ENCODE measurements at places on chromosomes 13 and 19.

- peak; percentile 31 for DNase-seq
Observed at GRCh38 chr13:33017323-33017929, 1.2 kb downstream of the KL start.

DNA sequence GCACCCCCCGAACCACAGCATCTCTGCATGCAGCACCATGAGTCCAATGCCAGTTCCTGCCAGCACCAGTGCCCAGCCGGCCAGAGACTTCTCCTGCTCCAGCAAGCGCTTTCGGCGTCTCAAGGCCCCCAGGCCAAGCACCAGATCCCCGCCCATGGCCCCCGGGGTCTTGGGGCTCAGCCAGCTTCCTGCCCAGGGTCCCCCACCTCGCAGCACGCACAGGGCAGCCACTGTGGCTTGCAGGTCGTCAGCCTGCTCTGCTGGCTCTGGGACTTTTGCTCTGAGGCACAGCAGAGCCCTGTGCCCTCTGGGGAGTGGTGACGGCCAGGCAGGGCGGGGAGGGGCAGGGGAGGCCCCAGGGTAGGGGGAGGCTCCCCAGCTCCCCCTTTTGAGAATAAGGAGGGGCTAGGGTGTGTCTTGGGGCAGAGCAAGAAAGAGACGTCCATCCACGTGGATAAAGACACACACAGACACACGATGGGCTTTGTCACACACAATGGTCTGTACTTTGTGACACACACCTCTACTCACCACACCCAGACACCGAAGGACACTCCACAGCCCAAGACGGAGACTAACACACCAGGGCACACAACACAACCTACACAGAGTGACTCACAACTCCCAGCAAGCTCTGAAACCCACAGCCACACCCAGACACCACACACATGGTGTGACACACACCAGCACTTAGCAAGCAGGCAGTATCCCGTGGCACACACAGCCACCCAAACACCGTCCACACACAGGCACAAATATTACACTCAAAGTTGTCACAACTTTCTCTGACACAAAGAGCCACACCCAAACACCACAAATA, at the start of gene KCNN4:
TSS of gene KCNN4 (minus strand) at position 268 of the 820 bp plus-strand sequence. CDS start at position 156, 112 bp downstream.
- peak; percentile 96 for DNase-seq

- no peak for DNase-seq
Observed at GRCh38 chr13:80296638-80297037, 44.3 kb downstream of the SPRY2 start.

GRCh38 chr13:102591988-102592781, 4.6 kb upstream of the TPP2 start:
- peak; percentile 60 for DNase-seq

DNA sequence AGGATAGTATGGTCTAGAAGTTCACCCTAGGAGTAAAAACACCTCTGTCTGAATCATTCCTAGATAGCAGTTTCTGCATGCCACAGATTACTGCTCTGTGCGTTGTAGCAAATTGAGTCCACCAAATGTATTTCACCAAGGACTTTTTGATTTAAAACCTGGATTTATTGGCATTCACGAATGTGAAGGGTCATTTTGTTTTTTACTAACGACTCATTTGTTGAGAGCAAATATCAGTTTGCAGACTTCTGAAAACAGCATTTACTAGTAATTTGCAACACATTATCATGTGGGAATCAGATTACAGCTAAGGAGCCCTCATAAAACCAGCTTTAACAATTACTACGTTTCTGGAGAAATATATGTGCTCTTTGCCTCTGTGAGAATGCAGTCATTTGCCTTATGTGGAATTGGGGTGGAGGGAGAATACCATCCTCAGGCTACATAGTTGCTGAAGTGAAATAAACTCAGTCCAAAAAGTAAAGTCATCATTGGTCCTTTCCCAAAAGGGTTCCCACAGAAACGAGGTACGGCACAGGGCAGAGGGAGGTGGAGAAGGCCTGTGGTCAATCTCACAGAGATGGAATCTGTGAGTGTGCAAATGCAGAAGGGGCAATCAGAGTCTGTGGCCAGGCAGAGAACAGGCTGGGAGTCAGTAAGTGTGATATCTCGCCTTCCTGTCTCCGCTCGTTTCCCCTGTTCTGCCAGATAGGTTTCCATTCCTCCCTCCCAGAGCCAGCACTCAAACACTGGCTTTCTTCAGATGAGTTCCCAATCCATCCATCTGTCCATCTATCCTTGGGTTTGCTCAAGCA, 63.1 kb downstream of the DLEU7 start:
- DNase-seq, result no peak

GRCh38 chr13:110470272-110471009, 91.1 kb downstream of the RAB20 start:
- DNase-seq, result no peak

GRCh38 chr13:43309311-43309710, 285.9 kb downstream of the DNAJC15 start:
- no peak for DNase-seq

GRCh38 chr19:41784312-41784711, 12.1 kb upstream of the CEACAM3 start:
- no peak for DNase-seq

DNA sequence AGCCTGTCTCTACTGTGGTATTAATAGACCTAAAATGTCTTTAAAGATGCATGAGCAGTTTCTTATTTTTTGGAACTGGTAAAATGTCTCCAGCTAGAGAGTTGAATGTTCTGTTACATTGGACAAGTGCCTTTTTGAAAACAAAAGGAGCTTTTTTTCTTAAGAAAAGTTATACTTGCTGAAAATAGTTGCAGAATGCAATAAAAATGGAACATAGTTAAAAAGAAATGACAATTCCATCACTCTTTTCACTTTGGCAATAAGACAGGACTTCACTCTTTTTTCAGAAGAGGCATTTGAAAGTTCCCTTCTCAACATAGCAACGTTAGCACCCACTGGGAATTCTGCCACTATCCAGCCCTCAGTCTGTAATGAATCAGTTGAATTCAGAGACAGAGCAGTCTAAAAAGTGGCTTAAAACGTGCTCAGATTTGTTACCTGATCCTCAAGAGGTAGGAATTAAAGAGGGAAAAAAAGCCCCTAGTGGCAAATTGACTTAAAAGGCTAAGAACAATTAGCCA, 10.1 kb downstream of the RGCC start:
- no peak for DNase-seq

DNA sequence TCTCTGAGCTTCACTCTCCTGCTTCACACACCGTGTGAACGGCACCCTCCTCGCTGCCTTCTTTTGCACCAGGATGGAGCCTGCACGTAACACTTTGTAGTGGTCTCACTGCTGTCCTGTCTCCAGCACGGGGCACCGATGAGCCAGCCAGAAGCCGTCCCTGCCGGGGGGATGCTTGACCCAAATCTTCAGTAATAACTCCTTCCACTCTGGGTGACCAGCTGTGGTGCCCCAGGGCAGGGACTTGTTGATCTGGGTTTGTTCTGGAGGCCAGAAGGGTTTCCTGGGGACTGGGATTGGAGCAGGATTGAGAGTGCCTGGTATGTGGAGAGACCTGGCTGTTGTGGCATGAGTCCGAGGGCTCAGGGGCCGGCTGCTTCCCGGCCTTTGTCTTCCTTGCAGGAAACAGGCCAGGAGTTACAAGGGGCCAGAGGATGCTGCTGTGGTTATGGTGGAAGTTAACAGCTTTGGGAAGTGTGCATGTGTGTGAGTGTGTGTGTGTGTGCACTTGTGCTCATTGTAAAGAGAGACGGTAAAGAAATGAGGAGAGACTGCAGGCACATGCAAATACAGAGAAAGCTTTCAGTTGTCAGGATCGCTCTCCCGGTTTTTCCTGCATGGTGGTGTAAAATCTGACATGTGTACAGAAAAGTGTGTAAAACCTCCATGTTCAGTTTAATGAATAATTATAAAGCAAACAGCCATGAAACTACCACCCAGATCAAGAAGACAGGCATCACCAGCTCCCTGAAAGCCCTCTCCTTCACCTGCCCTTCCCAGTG, 18.9 kb downstream of the PAK4 start:
- DNase-seq, result no peak

DNA sequence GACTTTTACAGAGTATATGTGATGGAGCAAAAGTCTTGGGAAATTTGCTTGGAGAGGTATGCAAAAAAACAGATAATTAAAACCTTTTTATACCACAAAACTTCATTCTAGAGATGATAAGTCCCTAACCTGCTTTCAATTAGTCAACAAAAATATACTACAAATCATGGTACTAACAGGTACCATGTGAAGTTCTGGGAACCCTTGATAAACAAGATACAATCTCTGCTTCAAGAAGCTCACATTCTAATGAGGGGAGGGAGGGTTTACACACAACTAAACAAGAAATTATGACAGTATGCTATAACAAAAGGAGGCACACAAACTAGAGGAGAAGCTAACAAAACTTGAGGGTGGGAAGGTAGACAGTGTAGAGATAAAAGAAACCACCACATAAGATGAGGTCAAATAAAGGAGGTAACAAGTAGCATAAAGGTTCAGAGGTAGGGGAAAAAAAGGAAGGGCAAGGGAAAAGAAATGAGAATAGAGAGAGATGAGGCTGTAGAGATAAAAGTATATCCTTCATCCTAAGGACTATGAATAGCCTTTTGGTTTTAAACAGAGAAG, 91.4 kb downstream of the MYCBP2 start:
- DNase-seq, result no peak

GRCh38 chr13:54859827-54860226, 1831.2 kb downstream of the OLFM4 start:
- no peak for DNase-seq

DNA sequence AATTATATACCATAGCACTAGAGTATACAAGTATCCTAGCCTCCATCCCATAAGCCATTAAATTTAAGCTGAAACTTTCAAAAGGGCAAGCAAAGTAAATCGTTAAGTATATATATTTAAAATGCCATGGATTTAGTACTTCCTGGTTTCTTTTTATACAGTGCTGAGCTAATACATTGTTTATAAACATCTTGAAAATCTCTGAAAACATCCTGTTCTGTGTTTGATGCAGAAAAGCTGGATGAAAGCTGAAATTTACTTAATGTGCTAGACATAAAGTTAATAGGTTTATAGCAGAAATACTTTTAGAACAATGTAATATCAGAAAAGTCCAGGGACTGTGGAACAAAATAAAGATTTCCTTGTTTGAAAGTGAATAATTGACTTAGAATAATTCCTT, 875.4 kb downstream of the SLITRK6 start:
- no peak for DNase-seq

DNA sequence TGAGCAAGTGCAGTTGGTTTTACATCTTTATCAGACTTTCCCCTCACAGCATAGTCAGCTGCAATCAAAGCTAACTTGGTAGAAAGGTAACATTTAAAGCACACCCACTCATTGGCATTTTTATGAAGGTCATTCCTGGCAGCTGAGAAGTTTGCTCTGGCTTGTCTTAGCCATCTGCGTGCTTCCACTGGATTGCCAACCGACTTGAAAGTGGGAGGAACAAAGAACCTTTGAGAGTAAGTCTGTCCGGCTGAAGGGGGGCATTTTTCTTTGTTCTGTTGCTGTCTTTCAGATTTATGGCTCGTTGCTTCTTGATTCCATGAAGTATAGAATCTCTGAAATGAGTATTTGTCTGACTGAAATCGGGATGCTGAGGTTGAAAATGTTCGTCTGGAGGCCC, 103.1 kb downstream of the SACS start:
- peak; percentile 14 for DNase-seq

DNA sequence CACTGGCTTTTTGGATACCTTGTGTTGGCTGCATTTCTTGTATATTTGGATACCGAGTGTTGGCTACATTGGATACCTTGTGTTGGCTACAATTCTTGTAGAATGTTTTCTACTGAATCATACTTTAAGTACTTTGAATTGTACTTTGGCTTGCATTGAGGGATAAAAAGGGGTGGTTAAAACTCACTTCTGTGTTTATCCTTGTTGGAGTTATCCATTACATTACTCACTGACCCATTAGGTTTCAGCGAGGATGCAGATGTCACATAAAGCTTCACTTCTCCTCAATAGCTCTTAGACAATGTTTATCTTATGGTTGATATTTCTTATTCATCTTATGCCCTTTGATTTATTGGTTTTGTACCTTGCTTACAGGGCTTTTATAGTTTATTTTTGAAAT, 43.1 kb downstream of the PDS5B start:
- no peak for DNase-seq

DNA sequence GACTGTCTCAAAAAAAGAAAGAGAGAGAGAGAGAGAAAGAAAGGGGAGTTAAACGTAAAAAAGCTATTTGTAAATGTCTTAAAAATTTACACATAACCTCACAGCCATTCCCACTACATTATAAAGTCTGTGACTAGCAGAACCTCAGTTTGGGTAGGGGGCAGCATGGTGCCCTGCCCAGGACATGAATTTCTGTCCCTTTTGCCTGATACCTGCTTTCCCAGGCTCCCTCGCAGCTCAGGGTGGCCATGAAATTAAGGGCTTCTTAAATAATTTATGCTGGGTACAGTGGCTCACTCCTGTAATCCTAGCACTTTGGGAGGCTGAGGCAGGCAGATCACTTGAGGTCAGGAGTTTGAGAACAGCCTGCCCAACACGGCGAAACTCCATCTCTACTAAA, 4.8 kb downstream of the IFNL1 start:
- DNase-seq, result no peak

DNA sequence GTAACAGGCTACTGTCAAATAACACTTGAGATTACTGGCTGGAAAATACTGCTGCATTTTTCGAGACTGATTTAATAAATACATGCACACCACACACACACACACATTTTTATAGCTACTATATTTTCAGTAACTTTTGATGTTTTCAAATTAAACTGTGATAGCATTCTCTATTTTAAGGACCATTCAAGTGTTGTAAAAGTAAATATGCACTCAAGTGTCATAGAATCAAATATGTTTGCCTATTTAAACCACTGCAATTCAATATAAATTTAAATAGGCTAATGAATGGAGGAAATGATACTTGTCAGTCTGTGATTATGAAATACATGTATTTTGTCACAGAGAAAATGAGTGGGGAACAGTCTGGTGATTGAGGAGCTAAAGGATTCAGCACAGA, 86.7 kb upstream of the TUBA3C start:
- no peak for DNase-seq

DNA sequence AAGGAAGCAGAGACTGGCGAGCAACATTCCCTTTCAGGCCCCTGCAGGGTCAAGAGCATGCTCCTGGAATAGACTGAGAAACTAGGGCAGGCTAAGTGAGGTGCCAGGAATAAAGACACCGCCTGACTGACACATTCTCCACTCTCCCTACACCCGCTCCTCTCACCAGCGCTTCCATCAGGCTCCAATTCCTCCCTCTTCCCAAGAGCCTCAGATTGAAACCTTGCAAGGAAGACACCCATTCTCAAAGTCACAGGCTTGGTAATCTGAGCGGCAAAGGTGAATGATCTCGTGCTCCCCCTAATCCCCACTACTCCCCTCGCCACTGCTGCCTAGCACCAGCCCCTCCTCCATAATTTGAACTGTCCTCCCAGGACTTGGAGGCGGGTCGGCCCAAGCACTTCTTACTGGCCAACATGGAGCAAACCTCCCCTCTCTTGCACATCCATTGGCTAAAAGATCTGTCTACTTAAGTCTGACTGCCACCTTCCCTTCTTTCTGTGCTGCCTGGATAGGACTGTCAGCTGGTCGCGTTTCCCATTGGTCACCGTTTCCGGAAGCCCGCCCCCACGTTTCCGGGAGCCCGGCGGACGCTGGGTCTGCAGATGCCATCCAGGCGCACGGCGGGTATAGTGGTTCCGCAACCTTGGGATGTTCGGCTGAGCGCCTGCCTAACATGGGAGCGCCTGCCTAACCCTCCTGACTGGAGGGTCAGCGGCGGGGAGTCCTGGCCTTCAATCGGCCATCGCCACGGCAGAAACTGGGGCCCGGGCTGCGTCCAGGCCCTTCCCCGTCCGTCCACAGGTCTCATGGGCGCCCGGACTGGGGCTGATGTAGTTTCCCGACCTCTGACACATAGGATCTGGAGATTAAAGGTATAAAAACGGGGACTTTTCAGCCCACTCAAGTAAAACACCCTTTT, 33.6 kb downstream of the ZNF383 start:
- DNase-seq, result peak; percentile 95

GRCh38 chr19:43638214-43638994, 1.2 kb downstream of the CADM4 start:
- DNase-seq, result no peak

Data from mammary epithelial cell (primary cell).